Caki2 (cell line): ENCODE measurements at places on chromosomes 4 and X. TPM values are rescaled to one million over a fixed set of nuclear protein-coding genes. Genes with fewer than 3 reads are reported as not detected.

GRCh38 chr4:2834001-2834921, 9.4 kb upstream of the ADD1 start:
- no peak for DNase-seq

TLR10 gene
- not detected in 2 replicates for total RNA-seq

MAGED1 gene
- total RNA-seq = 173 and 175 TPM in 2 replicates

ATP2B3 gene
- total RNA-seq = not detected in 2 replicates
